ENCODE measurements at places on chromosomes 11 and 22.

GRCh38 chr11:102850973-102851745, 7.8 kb upstream of the MMP3 start:
- no peak for DNase-seq

DNA sequence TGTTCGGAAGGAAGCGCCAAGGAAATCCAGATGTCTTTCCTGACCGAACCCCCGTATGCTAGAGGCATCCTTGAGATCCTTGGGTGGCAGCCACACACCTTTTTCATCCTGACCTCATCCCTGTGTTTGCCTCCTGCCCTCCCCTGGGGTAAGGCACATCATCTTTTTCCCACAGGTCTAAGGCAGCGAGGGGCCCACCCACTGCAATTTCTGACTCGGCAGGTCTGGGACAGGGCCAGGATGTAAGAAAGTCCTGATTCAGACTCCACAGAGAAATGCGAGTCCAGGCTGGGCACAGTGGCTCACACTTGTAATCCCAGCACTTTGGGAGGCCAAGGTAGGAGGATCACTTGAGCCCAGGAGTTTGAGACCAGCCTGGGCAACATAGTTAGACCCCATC, 10.5 kb downstream of the ZMAT5 start:
- no peak for DNase-seq

GRCh38 chr22:41885516-41885915, 29.4 kb downstream of the SHISA8 start:
- no peak for DNase-seq

DNA sequence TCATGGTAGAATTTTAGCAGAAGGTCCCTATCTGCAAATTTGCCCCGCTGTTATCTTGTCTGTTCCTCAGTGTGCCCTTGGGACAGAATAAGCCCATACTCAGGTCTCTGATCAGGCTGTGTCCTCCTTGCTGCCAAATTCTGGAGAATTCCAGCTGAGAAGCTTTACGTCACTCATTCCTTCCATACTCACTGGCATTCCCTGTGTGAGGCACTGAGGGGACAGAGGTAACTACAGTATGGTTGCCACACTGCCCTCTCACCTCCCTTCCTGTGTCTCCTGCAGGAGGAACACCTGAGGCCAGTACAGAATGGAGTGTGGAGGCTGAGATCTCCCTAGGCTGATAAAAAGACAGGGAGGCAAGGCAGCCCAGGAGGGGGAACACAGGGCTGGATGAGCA, 31.5 kb downstream of the SHISA8 start:
- no peak for DNase-seq

DNA sequence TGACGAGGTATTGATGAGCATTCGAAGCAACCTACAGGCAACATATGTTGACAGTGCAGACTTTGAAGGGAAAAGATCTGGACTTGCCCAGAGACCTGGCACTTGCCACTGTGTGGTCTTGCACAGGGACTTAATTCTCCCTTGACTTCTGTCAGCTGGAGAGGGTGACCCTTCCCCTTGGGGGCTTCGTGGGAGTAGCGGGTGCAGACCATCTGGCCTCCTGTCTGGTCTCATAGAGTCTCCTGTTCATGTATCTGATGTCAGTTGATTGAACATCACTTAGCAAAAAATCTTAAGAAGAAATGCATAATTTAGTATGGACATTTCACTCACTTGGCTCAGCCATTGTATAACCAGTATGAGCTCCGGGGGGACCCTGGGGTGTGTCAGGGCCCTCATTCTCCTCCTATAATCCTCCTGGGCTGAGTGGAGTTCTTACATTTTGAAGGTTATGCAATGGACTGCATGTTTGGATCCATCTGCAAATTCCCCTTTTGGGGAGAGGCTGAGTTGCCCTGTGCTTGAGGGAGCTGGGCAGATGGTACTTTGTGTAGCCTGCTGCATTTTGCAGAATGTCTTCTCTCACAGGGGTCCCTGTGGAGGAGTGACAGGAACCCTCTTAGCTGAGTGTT, 13.0 kb downstream of the BCR start:
- DNase-seq, result no peak

- DNase-seq, result no peak
These were observed 39.0 kb upstream of the CHKA start for GRCh38 chr11:68160100-68160695.

DNA sequence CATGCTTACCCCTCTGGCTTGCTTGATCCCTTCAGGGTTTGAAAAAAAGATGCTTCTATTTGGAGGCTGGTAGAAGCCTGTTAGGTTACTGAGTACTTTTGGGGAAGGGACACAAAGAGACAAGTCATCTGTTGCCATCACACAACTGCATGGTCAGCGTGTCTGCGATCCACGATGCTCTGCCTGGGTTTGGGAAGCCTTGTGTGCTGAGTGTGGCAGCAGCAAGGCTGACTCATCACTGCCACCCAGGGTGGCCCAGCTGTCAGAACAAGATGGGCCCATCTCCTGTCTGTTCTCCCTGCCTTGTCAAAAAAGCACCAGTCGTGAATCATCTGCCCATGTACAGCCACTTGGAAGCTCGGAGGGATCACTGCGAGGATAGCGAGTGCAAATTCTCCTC, 26.2 kb downstream of the UBASH3B start:
- no peak for DNase-seq

- no peak for DNase-seq
These were observed 245.3 kb downstream of the FAM76B start for GRCh38 chr11:95544095-95544856.

- no peak for DNase-seq
These were observed 22.7 kb upstream of the OR52M1 start for GRCh38 chr11:4522339-4522738.

DNA sequence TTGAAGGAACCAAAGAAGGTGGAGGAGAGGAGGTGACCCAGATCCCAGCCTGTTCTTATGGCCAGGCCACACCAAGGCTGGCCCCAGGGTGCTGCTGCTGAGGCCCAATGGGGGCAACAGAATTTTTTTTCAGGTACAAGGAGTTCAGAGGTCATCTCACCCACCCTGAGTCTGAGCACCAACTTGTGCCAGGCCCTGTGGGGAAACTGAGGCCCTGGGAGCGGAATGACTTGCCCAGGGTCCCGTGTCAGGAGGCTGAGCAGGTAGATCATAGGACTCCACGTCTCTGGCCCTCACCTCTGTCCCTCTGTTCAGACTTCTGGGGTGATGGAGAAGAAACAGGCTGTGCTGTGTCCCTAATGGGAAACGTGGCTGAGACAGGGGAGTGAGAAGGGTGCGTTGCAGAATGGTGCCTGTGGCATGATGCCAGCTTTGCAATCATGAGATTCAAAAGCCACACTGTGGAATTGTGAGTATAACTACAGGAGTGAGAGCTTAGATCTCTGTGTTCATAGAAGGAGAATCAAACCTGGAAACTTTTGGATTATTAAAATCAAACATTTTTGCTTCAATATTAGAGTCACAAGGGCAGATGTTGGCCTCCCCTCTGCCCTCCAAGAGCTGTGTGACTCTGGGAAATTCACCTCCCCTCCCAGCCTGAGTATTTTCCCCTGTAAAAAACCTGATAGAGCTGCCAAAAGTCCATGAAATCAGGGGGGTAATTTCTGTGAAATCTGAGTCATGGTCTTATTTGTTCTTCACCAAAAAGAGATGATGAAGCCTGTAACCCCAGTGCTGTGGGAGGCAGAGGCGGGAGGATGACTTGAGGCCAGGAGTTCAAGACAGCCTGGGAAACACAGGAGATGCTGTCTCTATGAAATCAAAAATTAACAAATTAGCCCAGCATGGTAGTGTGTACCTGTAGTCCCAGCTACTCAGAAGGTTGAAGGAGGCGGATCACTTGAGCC, 874 bp downstream of the APOL1 start:
- no peak for DNase-seq

GRCh38 chr11:5597953-5598352, 1.5 kb downstream of the TRIM6 start:
- DNase-seq, result no peak

DNA sequence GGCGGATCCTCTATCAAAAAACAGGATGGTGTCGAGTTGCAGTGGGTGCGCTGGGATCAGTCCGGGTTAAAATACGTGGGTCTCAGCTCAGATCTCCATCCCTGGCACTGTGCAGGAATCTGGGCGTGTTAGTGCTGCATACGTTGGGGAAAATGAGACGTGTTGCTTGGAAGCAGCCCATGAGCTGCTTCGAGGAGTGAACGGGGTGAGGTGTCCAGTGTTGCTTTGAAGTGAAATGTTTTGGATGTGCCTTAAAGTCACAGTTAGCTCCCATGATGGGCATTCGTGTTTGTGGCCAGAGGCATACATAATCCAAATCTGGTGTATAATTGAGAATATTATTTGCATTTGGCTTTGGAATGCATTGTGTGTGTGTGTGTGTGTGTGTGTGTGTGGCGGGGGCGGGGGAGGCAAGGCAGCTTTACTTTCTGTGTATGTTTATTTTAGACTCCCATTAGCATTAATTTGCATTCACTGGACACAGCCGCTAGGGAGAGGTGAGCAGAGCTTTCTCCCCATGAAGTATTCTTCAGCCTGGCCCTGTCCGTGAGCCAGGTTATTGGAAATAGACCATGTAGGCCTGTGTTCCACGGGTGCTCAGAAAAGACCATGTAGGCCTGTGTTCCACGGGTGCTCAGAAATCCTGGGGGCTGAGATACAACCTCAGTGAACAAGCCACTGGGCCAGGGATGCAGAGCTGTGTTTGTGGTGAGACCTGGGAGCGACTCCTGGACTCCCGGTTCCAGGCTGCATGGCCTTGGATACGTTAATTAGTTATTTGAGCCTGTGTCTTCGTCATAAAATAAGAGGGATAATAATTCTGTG, 134.6 kb downstream of the ST3GAL4 start:
- no peak for DNase-seq

DNA sequence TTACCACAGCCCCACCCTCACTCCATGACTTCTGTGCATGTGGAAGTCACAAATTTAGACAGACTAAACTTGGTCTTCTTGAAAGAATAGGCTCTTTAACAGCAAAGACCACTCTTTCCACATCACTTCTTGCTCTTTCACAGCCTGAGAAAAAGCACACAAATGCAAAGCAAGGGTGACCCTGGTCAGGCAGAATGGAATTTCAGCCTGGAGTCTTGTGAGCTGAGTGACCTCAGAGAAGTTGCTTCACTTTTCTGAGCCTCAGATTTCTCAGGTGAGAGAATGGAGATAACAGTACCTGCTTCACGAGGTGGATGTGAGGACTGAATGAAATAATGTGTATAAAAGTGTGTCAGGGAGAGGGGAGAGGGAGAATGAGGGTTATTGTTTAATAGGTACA, 26.8 kb upstream of the LIPT2 start:
- no peak for DNase-seq

DNA sequence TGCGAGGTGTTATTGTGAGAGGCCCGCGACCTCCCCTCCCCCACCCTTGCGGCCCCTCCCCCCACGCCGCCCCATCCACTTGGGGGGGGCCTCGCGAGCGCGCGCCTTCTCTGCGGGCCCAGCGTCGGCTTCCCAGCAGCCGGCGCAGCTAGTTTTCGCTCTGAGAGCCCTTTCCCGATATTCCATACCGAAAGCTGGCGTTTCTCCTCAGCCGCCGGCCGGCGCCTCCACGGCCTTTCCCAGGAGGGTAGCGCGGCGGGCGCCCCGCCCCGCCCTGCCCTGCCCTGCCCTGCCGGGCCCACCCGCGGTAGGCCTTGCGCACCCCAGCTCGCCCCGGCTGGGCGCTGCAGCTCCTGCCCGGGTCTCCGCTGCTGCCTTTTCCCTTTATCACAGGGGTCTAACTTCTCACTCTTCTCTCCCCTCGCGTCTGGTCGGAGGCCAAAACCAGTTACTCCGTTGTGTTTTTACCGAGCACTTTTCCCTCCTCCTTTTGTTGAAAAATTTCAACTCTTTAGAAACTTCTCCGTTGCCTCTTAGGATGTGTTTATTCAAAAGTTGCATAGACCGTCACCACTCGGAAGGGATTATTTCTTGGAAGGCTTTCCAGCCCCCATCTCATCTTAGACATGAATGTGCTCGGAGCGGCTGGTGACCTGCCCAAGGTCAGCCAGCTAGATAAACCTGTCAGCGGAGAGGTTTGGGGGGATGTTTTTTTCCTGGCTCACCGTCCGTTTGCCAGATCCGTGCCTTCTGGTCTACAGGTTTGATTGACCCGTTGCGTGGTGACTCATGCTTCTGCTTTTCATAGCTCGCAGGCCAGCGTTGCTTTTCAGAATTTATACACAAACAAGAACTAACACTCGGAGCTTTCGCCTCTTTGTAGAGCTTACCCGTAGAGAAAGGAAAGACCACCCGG, 648 bp downstream of the PAFAH1B2 start:
- DNase-seq, result peak; percentile 88

DNA sequence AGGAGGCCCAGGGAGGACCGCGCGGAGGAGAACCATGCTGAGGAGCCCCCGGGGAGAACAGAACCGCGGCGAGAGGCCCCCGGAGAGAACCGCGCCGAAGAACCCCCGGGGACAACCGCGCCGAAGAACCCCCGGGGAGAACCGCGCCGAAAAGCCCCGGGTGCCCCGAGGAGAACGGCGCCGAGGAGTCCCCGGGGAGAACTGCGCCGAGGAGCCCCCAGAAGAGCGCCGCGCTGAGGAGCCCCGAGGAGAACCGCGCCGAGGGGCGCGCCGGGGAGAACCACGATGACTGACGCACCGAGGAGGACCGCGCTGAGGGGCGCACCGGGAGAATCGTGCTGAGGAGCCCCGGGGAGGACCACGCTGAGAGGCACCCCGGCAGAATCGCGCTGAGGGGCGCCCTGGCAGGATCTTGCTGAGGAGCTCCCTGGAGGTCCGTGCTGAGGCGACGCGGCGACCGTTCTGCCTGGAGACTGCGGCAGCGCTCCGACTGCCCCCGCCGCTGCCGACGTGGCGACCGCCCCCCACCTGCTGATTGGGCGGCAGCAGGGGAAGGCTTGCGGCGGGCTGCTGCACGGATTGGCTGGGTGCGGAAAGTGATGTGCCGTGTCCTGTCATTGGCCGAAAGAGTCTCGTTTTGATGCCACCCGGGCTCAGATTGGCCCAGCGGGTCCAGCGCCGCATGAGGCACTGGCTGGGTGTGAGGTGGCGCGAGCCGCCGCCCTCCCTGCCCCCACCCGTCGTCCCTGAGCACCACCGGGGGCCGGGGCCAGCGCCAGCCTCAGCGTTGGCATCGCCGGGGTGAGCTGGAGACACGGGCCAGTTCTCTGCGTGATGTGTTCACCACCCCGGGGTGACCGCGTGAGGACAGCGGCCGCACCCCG, at the start of gene KCNQ1OT1:
Gene KCNQ1OT1 (minus strand): TSS at position 464 of the 884 bp plus-strand sequence.
- peak; percentile 95 for DNase-seq

- DNase-seq, result no peak
These were observed 11.6 kb upstream of the DLAT start for GRCh38 chr11:112013497-112014164.

- peak; percentile 53 for DNase-seq
These were observed 73.0 kb upstream of the SHISAL1 start for GRCh38 chr22:44385781-44386180.

GRCh38 chr22:26585104-26585790, 4.7 kb downstream of the TPST2 start:
- peak; percentile 80 for DNase-seq

- no peak for DNase-seq
These were observed 640.2 kb upstream of the KIRREL3 start for GRCh38 chr11:127640561-127641451.

- DNase-seq, result no peak
These were observed 993.4 kb upstream of the FAT3 start for GRCh38 chr11:91231226-91231625.

All from cardiac septum (tissue), 1 donor.